ENCODE measurements at places on chromosomes 11 and 22.
A peak's percentile ranks its signal among the peaks of the same experiment; 100 is the strongest.

DNA sequence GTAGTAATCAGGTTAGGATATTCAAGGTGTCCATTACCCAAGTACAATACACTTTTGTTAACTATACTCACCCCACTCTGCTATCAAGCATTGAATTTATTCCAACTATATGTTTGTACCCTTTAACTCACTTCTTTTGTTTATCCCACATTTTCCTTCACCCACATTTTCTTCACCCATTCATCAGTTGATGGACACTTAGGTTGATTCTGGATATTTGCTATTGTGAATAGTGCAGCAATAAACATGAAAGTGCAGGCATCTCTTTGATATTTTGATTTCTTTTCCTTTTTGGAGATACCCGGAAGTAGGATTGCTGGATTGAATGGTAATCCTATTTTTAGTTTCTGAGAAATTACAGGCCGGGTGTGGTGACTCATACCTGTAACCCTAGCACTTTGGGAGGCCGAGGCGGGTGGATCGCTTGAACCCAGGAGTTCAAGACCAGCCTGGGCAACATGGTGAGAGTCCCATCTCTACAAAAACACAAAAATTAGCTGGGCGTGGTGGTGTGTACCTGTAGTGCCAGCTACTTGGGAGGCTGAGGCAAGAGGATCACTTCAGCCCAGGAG is 6.5 kb downstream of the TMEM25 start:
- no peak for DNase-seq

- no peak for DNase-seq
Measured at GRCh38 chr11:106644824-106645223, 373.5 kb downstream of the GUCY1A2 start.

- DNase-seq = no peak
Measured at GRCh38 chr11:118672846-118673245, 6.6 kb downstream of the TREH start.

DNA sequence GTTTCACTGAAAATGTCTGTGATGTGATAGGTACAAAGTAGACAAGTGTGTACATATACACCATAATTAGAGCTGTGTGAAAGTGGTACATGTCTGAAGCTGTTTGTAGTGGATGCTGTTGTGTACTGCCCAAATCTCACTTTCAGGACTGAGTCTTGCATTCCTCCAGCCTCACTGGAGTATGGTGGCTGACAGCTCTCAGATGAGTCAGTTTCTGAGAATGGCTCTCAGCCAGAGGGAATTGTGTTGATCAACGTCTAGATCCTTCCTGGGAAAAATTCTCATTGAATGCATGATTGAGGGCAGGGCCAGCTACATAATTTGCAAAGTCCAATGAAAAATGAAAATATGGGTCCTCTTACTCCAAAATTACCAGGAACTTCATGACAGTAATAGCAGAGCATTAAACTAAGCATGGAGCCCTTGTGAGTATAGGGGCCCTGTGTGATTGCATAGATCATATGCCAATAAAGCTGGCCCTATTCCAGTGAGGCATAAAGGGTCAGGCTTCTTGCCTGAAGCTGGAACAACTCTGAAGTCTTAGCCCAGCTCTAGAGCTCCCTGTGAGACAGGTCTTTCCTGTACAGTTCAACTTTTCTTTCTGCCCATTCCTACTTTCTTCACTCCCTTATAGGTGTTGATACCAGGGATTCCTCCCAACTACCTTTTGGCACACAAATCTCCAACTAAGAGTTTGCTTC is 10.8 kb upstream of the CYP2R1 start:
- no peak for DNase-seq

DNA sequence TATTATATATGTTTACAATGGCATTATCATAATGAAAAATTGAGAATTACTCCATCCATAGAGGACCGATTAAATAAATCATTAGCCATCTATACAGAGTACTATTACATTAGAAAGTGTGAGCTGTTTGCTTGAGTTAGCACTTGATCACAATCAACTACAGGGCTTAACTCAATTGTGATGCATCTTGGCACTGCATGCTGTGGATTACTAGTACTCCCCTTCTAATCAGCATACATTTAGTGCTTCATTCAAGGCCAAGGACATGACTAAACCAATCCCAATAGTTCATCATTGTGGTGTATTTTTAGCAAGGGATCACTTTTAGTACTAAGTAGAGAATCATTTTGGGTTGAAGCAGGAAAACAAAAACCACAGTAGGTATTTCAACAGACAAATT is 23.5 kb upstream of the ARHGAP42 start:
- no peak for DNase-seq

DNA sequence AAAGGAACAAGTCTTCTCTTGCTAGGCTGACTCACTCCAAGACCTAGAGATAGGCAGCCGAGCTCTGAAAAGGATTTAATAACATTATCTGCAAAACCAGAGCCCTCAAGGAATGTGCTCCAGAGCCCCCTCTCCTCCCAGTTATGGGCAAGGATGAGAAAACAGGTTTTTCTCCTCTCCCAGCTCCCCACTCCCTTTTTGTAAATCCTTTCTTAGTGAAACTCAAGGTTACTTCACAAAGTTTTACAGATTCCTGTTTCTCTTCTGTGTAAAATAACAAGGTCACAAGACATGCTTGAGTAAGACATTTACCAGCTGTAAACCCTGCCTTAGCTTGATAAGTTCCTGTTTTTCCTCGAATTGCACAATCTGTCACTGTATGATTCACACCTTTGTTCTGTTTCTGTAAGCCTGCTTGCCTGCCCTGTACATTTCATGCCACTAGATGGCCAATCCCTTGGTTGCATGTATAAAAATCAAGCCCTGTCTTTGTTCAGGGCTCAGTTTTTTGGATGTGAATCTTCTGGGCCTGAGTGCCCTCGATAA is 489.4 kb downstream of the KCNA4 start:
- DNase-seq = peak; percentile 15

GRCh38 chr11:72696866-72697700 is 22.9 kb upstream of the PDE2A start:
- no peak for DNase-seq

DNA sequence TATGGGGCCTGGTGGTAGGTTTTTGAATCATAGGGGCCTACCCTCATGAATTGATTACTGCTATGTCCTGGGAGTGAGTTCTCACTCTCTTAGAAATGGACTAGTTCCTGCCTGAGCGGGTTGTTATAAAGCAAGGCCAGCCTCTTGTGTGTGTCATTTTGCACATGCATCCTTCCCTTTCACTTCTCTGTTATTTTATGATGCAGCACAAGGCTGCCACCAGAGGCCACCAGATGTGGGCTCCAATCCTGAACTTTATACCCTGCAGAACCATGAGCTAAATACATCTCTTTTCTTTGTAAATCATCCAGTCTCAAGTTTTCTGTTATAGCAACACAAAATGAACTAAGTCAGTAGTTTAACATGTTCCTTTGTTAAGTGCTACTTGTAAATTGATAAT is 251.4 kb downstream of the BLID start:
- no peak for DNase-seq

DNA sequence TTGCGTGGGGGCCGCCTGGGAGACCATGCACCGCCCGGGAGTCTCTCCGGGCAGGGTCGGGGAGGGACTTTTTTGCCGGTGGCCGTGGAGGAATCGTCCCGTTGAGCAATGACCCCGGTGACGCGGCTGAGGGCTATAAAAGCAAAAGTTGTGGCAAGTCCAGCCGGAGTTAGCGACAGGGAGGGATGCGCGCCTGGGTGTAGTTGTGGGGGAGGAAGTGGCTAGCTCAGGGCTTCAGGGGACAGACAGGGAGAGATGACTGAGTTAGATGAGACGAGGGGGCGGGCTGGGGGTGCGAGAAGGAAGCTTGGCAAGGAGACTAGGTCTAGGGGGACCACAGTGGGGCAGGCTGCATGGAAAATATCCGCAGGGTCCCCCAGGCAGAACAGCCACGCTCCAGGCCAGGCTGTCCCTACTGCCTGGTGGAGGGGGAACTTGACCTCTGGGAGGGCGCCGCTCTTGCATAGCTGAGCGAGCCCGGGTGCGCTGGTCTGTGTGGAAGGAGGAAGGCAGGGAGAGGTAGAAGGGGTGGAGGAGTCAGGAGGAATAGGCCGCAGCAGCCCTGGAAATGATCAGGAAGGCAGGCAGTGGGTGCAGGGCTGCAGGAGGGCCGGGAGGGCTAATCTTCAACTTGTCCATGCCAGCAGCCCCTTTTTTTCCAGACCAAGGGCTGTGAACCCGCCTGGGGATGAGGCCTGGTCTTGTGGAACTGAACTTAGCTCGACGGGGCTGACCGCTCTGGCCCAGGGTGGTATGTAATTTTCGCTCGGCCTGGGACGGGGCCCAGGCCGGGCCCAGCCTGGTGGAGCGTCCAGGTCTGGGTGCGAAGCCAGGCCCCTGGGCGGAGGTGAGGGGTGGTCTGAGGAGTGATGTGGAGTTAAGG is at the start of gene NEAT1:
NEAT1 (plus strand) TSS at position 166 of the 883 bp plus-strand sequence.
- peak; percentile 79 for DNase-seq
